ENCODE measurements at places on chromosomes 1 and 21. TPM values are rescaled to one million over a fixed set of nuclear protein-coding genes. Genes with fewer than 3 reads are reported as not detected.

DNA sequence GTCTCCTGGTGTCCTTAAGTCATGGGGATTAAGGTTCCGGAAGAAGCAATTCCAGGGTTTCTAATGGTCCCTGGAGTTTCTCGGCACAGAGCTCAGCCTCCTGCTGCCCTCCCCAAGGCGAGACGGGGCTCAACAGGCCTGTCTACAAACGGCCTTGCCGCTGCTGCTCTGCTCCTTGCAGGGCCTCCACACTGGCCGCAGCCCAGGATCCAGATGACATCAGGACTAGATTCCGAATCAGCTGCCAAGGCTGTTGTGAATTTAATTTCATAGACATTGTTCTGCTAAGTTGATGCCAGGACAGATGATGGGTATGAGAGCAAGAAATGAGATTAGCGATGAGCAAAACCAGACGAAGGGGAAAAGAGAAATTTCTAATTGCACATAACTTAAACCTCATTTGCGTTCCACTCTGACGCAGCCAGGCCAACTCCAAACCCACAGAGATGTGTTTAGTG, 103.6 kb upstream of the BACE2 start:
- no peak for DNase-seq

DNA sequence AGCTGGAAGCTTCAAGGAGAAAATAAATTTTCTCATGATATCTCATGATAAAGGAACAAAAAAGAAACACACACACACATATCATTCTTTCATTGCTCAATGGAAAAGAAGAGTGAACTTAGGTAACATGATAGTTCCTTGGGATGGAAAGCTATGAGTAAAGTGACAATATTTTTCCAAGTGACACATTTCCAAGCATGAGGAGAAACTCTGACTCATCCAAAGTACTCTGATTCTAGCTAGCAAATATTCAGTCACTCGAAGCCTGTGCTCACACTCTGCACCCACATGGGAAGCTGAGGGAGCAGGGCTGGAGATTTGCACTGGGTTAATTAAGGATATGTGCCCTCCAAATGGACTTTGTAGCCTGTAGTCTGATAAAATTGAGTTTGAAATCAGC, 222.4 kb downstream of the LRRC40 start:
- DNase-seq: no peak

- DNase-seq: no peak
Observed at GRCh38 chr1:158159597-158159996, 21.1 kb upstream of the CD1D start.

DNA sequence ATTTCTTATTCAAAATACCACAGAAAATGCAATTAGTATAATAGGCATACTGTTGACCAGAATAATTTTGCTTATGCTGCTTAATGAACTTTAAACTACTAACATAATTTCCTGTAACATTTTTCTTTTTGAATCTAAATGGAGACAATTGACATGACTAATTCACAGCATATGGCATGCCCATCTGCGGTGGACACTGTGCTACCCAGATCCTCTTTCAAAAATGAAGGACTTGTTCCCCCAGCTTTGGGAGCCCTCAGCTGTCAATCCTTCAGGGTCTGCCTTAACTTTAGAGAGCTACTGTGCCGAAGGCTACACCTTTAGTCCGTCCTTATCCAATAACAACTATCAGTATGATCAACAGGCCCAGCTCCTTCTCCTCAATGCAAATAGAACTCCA, 789.0 kb downstream of the PLA2G4A start:
- no peak for DNase-seq

GRCh38 chr1:156226116-156226538, 13.3 kb downstream of the PMF1 start:
- DNase-seq: no peak

DNA sequence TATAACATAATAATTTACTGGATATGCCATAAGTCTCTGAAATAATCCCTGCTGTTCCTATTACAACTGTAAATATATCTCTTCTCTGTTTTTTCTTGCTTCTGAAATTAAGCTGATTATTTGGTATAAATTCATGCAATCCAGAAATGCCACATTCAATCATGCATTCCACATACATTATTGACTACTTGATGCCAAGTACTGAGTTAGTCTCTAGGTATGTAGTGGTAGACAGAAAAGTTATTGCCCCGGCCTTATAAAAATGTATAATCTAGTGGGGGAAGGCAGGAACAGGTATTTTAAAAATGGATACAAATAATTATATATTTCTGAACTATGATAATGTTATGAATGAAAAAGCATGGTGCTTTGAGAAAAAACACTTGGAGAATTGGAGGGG, 338.6 kb upstream of the SNX7 start:
- DNase-seq: no peak

DNA sequence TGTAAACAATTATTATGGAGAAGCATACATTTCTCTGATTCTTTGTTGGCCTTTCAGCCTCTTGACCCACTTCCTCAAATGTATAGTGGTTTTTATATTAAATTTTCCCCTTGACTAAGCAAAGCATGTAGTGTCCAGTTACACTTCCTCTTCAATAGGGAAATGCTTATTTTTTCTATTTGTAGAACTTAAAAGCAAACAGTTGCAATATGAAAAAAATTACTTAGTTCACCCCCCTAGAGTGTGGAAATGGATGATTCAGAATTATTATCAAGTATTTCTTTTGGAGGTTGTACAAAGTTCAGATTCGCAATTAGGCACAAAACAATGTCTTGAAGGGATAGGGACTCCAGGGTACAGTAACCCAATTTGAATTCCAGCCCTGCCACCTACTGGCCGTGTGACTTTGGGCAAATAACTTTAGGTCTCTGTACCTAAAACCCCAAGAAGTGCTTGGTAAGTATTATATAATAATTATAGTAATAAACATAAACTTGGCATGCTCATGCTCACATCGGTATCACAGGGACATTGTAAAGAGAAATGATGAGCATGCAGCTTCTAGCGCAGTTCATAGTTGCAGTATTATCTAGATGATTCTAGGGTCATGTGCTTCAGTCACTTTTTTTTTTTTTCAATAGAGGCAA, 28.6 kb upstream of the IFNGR2 start:
- DNase-seq: peak; percentile 44

- no peak for DNase-seq
Observed at GRCh38 chr1:245585252-245585959, 430.6 kb downstream of the KIF26B start.

DNA sequence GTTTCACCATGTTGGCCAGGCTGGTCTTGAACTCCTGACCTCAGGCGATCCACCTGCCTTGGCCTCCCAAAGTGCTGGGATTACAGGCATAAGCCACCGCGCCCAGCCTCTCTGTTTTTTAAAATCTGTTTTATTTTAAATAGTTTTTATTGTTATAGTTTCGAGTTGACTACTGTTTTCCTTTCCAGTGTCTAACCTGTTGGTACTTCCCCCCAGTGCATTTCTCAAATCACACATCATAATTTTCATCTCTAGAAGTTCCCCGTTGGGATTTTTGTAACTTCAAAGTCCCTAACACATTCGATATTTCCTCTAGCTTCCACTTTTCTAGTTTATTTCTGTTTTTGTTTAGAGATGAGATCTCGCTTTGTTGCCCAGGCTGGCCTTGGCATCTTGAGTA, 7.5 kb downstream of the HES4 start:
- DNase-seq: no peak

DNA sequence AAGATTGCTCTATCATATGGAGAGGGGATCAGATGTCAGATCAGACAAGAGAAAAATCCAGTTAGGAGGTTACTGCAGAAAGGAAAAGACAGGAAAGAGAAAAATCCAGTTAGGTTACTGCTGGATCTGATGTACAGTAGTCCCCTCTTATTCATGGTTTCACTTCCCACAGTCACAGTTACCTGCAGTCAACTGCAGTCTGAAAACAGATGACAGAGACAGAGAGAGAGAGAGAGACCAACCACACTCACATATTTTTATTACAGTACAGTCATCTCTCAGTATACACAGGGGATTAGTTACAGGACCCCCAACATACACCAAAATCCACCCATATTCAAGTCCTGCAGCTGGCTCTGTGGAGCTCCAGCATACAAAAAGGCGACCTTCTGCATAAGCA, 29.3 kb downstream of the NUP133 start:
- DNase-seq: no peak

GRCh38 chr1:157170677-157171515, 32.7 kb upstream of the ETV3 start:
- DNase-seq: no peak

Gene TMEM269
- not detected for total RNA-seq

Gene SLC35F3
- total RNA-seq: 1.4 TPM

Gene RCSD1
- 2.7 TPM for total RNA-seq
